ENCODE measurements at places on chromosomes 2 and 18.

DNA sequence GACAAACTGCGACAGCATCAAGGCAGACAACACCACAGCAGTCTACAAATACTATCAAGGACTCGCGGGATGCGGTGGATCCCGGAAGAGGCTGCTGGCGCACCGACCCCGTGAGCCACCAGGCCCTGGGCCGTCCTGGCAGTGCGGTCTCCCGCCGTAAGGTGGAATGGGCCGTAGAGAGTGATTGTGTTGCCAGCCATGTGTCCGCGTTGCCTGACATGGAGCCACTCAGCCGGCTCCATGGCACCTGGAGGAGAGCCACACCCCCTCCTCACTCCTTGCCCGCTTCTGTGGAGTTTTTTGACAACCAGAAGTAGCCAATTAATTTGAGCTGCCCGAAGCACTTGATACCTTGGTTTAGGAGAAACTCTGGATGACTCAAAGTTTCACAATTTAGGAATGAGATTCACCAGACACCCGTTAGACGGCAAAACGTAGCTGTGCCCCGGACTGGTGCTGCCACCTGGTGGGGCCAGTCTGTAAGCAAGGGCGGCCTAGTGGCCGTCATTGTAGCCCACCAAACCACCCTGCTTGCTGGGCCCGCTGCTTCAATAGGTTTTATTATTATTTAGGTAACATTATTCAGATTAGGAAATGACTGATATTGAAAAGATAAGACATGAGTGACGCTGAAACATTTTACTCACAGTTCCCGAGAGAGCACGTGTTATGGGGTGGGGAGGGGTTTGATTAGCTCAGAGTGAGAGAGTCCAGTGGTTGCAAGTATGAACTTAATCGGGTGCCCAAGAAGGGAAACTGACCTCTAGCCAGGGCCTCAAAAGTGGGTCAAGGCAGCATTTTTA lies 10.2 kb upstream of the IMP4 start:
- peak; percentile 60 for DNase-seq

DNA sequence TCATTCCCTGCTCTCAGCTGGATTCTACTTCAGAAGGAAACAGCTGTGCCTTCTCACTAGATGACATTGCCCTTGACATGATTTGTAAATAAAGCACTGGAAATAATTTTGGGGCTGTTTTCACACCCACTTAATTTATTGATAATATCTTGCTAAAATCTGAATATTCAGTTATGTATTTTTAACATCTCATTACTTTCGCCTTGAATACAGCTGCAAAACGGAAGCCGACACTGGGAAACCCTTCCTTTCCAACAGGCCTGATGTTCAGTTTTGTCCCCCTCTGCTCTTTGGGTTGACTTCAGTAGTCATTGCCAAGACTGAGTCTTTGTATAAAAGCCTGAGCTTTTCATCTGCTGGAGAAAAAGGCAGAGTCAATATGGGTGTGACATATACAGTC lies 82.7 kb downstream of the DOCK10 start:
- DNase-seq, result no peak

- DNase-seq, result no peak
Observed at GRCh38 chr2:2325516-2325915, 5.6 kb downstream of the MYT1L start.

- DNase-seq, result no peak
Observed at GRCh38 chr2:213046431-213046830, 105.0 kb downstream of the IKZF2 start.

GRCh38 chr2:21244161-21244560 lies 120.4 kb downstream of the TDRD15 start:
- DNase-seq, result no peak

DNA sequence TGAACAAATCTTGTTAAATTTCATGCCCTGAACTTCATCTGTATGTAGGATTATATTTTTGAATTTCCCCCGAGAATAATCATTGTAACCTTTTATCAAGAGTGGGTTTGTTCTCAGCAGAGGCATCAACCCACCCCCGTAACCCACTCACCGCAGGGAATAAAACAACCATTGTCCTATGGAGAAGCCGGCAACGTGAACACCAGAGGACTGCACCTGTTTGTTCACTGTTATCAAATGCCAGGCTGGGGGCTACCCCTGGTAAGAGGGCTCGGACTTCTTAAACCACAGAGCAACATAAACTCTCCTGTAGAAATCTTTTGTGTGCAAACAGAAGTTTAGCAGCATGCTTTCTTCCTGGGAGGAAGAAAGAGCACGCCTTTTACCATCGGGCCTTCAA lies 610.4 kb downstream of the ERBB4 start:
- DNase-seq, result no peak

DNA sequence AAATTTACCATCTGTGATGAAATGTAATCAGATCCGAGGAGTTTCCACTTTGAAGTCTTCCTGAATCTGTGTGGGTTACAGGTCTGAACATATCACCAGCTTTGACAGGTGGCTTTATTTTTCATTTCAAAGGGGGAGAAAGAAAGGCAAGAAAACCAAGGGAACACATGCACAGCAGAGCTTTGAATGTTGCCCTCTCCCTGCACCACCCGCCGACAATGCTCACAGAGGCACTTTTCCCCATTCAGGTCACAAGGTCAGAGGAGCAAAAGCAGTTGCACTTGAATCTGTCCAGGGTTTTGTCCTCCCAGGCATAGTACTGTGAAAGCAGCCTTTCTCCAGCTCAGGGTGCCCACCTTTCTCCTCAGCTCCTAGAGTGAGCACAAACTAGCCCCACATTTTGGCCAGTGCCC lies 130.2 kb downstream of the OSR1 start:
- DNase-seq, result no peak

DNA sequence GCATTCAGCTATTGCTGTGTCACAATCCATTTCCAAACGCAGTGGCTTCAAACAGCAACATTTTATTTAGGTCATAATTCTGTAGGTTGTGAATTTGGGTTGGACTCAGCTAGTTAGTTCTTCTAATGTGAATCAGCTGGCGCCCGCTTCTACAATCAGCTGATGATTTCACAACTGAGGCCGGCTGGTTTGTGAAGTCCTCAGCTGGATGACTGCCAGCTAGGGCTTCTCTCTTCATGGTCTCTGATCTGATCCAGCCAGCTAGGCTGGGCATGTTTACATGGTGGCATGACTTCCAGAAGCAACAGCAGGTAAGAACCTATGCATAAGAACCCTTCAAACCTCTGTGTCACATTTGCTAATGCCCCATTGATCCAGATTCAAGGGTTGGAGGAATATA lies 172.0 kb downstream of the SLC4A10 start:
- DNase-seq, result no peak

DNA sequence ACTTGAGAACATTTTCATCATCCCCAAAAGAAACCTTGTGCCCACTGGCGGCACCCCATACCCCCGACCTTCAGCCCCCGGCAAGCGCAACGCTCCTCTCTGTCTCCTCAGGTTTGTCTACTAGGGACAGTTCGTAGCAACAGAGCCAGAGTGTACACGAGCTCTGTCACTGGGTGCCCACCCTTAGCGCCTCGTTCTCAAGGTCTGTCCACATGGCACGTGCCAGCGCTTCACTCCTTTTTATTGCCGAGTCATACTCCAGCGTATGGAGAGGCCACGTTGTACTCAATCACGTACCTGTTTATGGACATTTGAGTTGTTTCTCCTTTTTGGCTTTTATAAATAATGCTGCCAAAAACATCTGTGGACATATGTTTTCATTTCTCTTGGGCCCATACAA lies 30.3 kb upstream of the GPC1 start:
- no peak for DNase-seq

DNA sequence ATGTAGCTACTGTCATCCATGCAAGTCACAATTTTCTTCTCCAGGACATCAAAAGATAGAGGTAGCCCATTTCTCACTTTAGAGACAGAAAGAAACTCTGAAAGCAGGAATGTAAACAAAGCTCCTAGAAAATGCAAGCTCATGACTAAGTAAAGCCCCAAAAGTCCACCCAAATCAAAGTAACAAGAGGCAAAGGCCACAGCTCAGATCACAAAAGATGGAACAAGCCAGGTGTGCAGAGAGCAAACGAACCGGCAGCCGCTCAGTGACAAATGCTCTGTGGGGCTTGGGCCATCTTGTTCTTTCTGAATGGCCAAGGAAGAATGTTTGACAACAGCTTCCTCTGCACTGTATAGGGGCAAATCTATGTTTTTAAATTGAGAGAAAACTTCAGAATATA lies 201.0 kb downstream of the CYRIA start:
- DNase-seq, result no peak

- DNase-seq, result no peak
Observed at GRCh38 chr2:69811591-69811990, 17.9 kb upstream of the GMCL1 start.

- no peak for DNase-seq
Observed at GRCh38 chr2:85642725-85643124, 25.3 kb downstream of the SFTPB start.

DNA sequence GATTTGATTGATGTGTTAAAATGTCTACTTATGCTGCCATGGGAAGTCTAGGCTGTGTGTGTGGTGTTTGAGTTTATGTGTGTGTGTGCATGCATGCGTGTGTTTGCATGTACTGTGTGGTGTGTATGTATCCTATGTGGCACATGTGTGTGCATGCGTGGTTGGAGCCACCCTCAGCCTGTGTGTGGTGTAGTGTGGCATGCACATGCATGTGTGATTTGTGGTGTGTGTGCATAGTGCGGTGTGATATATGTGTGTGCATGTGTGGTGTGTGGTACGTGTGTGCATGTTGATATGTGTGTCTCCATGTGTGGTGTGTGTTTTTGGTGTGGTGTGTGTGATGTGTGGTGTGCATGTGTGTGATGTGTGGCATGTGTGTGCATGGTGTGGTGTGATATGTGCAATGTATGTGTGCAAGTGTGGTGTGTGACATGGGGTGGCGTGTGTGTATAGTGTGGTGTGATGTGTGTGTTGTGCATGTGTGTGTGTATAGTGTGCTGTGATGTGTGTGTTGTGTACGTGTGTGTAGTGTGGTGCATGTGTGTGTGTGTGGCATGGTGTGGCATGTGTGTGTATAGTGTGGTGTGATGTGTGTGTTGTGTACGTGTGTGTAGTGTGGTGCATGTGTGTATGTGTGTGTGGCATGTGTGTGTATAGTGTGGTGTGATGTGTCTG lies 66.6 kb upstream of the HDAC4 start:
- no peak for DNase-seq

DNA sequence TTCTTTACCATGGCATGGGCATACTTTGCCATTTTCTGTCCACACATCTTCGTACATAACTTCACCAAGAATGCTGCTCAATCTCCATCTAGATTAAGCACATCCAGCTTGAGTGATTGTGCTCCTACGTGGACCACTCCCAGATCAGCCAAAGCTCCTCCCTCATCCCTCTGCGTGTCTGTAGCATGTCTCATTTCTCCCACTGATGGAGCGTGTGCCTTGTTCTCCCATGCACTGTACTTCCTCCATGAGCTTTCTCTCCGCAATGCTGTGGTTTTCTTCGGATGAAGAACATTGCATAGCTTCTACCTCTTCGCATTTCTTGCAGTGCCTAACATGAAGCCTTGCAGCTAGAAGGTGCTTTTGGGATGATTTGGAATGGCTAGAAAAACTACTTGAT lies 13.5 kb downstream of the CCL20 start:
- DNase-seq, result no peak

DNA sequence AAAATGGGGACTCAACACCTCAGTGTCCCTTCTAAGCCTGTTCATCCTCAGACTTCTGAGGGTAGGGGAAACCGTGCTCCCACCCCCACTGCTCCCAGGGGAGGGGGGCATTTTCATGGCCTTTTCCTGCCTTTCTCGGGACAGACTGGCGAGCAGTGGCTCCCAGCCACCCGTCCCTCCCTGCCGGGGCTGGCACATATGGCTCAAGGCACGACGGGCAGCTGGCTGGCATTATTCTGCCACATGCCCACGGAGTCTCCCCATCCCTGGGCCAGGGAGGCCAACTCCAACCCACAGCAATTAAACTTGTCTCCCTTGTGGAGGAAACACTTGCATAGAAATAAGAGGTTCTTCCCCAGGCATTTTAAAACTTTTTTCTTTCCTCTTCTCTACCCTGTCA lies 148.5 kb upstream of the CBLN2 start:
- DNase-seq, result no peak

DNA sequence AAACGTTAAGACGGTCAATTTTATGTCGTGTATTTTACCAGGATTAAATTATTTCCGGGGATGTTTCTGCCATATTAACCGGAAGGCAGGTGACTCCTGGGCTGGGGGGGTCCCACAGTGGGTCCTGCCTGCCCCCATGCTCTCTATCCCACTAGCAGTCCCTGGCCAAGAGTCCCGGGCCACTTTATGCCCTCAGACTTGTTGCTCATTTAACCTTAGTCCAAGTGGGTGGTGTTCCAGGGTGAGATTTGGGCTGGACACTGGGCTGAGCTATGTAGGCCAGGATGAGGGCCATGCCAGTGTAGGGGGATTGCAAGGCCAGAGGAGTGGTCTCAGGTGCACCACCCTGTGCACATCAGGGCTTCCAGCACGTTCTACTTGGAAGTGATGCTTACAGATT lies 24.1 kb downstream of the TWIST2 start:
- DNase-seq, result no peak

DNA sequence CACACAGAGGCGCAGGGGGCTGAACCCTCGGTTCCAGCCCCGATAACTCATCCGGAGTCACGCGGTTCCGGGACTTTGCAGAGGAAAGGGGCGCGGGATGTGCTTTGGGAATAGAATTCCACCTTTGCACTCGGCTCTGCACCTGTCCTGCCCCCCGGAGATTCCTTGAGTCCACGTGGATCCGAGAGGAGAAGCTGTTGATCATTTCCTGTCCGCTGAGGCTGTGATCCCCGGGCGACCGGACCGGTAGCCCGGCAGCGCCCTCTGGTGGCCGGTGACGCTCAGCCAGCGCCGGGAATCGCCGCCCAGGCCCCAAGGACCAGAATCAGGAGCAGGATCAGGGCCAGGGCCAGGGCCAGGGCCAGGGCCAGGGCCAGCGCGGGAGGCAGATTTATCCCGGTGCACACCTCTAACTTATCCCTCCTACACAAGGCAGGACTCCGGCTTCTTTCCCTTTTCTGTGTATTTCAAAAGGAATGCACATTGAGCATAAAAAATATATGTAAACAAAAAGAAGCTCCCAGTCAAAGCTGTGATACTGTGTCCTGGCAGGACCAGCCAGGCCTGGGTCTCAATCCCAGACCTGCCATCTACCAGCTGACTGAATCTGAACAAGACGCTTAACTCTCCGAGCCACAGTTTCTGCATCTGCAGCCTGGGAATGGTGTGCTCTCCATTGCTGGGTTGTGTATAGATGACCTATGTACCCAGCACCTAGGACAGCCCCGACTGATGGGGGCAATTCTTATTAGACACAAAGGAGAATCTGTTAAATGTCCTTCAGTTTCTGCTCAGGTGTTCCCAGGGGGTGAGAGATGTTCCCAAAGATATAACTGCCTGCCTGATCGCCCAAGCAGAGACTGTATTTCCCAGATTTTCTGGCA lies 8.5 kb upstream of the SPATA3 start:
- DNase-seq, result peak; percentile 80
